ENCODE measurements at places on chromosomes 11 and 22.

DNA sequence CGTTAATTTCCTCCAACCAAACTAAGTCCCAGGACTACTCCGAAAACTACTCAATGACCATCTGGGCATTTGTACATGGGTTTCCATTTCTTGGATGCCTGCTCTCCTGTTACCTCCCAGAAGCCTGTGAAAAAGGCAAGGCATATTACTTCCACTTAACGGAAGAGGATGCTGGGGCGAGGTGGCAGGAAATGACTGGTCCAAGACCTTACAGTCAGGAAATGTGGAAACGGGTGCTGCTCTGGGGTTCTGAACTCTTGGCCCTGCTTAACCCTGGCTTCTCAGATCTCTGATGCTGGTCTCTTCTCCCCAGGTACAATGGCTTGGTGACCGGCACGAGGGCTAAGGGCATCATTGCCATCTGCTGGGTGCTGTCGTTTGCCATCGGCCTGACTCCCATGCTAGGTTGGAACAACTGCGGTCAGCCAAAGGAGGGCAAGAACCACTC is 12.9 kb downstream of the ADORA2A start:
- DNase-seq = no peak

GRCh38 chr11:75714211-75714610 is 3.4 kb upstream of the MOGAT2 start:
- no peak for DNase-seq

GRCh38 chr11:99925968-99926367 is 761.1 kb upstream of the ARHGAP42 start:
- DNase-seq = no peak

DNA sequence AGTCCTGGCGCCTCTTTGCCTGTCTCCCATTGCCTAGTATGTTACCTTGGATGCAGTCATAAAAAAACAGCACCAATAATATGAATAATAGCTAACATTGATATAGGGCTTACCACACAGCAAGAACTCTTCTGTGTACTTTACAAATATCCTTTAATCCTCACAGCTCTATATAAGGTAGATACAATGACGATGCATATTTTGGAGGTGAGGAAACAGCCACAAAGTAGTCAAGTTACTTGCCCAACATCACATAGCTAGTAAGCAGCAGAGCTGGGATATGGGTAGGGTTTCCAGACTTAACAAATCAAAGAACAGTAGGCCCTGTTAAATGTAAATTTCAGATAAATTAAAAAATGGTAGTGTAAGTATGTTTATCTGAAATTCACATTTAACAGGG is 128.8 kb downstream of the ST3GAL4 start:
- DNase-seq = peak; percentile 87

- DNase-seq = peak; percentile 75
Observed at GRCh38 chr11:110712659-110713448, 617 bp upstream of the ARHGAP20 start.

DNA sequence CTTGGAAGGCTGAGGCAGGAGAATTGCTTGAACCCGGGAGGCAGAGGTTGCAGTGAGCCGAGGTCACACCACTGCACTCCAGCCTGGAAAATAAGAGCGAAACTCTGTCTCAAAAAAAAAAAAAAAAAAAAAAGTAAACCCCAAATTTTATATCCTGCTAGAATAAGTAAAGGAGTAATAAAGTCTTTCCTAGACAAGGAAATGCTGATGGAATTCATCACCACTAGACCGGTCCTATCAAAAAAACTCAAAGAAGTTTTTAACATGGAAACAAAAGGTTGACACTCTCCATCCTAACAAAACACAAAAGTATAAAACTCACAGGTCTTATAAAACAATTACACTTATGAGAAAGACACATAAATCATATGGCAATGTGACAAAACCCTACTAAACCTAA is 213.9 kb downstream of the SBF2 start:
- DNase-seq = no peak

- no peak for DNase-seq
Observed at GRCh38 chr22:26333088-26333800, 95.8 kb upstream of the ASPHD2 start.

DNA sequence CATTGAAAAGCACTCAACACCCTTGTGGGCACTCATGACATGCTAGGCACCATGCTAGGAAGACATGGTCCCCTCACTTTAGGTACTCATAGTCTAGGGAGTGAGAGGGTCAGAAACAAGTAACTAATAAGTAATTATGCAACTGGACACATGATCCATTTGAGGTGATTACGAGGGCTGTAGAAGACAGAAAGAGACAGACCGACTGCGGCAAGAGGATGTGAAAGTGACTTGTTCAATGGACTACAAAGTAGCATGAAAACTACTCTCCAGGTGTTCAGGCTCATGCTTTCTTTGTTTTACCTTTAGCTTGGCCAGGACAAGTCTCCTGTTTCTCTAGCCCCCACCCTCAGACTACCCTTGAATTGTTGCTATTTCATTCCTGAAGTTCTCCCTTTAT is 310.8 kb upstream of the SORL1-AS1 start:
- no peak for DNase-seq

GRCh38 chr11:64268025-64268892 is 16.2 kb downstream of the BAD start:
- DNase-seq = peak; percentile 68

GRCh38 chr22:38728871-38729796 is 23.4 kb downstream of the GTPBP1 start:
- DNase-seq = no peak

- DNase-seq = no peak
Observed at GRCh38 chr22:44683237-44683636, 18.8 kb upstream of the PRR5 start.

DNA sequence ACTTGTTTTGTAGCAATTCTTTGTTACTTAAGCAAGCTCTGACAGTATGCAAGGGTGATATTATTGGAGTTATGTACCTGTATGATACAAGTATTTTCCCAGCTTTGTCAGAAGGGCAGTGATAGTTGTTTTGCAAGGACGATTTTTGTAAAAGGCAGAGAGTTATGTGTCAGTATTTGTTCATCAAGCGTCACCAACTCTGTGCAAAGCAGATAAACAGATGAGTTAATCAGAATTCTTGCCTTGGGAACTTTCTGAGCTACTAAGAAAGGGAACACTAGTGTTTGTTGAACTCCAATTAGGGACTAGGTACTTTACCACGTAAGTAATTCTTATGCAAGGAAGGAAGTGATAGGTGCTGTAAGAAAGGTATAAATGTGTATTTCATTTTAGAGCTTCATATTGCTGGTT is 1.4 kb downstream of the USP47 start:
- peak; percentile 80 for DNase-seq

GRCh38 chr11:101721270-101721669 is 137.5 kb upstream of the TRPC6 start:
- DNase-seq = peak; percentile 12

- no peak for DNase-seq
Observed at GRCh38 chr22:36921309-36922104, 8.1 kb downstream of the CSF2RB start.

DNA sequence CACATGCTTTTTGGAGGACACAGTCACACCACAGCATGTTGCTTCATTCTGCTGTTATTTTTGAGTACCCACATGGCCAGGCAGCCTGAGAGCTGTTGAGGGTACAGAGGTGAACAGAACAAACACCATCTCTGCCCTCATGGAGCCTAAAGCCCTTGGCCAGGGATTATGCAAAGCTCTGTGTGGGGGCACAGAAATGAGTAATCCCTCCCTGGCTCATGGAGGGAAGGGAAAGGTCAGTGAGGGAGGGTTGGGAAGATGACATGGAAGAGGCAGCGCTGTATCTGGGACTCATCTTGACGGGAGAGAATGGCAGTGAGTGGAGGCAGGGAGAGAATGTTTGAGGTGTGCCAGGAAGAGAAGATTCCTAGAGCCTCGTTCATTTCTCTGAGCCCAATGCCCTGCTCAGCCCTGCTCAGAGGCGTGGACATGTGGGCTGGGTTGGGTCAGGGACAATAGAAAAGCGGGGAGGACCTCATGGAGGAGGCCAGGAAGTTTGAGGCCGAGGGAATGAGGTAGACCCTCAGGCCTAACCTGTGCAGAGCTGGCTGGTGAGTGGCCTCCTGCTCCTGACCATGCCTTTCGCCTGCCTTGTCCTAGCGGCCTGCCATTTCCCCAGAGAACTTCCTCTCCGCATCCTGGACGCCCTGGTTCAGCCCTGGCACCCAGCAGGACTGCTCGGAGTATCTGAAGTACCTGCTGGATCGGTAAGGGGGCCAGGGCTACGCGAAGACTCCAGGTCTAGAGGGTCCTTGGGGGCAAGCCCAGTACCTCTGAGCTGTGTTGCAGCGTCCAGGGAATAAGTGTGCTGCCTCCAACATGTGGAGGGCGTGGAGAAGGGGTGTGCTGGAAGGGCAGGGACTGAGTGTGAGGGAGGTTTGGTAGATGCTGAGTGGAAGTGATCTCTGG is 19.8 kb downstream of the USP35 start:
- DNase-seq = no peak

GRCh38 chr11:19874266-19874665 is 161.6 kb downstream of the NAV2 start:
- DNase-seq = no peak

DNA sequence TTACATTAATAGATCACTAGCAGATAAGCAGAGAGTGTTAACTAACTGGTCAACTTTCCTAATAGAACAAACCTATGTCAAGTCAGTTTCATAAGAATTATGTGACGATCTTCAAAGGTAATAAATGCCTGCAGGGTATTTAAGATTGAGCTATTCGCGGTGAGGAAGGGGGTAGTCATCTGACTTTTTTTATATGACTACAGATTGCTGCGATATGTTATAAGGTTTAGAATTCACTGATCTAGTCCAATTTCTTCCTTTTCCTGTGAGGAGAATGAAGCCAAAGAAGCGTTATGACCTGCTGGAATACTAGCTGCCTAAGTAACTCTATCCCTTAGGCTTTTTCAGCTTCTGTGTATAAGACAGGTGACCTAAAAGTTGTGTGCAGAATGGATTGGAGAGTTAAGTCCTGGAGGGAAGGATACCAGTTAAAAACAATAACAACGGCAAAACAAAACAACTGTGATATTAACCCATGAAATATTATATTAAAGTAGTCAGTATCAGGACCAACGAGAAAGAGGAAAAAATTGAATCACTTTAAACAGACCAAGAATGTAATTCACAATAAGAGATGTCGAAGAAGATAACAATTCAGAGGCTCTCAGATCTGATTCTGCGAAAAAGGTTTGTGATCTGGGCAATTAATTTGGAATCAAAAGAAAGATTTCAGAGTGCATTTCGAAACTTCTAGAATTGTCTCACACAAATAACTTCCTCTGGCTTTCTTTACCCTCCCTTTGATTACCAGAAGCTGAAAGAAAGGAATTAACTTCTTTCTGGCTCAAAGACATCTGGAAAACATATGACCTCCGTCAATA is 630 bp downstream of the CASP4 start:
- peak; percentile 37 for DNase-seq

- DNase-seq = no peak
Observed at GRCh38 chr22:37115032-37115431, 5.5 kb upstream of the TMPRSS6 start.

DNA sequence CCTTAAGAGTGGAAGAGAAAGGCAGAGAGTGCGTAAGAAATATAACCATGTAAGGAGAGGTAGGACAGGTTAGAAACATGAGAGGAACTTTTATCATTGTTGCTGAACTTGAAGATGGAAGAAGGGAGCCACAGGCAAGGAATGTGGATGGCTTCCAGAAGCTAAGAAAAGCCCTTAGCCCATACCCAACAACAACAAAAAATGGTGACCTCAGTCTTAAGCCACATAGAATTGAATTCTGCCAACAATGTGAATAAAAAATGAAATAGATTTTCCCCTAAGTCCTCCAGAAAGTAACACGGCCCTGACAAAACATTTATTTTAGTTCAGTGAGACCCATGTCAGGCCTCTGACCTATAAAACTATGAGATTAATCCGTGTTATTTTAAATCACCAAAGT is 767.3 kb downstream of the FAM181B start:
- DNase-seq = no peak

DNA sequence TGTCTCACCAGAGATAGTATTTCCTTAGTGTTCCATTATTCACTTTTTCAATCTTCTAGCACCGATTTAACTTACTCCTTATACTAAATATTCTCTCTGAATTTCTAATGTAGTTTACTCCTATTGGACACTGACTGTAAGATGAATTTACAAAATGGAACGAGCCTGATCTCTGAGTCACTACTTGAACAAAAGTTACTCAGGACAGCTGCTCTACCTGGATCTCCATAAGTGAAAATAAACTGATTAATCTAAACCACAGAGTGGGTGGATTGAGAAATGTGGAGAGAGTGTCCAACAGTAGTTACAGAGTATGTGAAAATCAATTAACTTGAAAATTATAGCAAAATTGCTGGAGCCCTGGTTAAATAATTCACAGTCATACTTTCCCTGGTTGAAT is 141.7 kb upstream of the CHORDC1 start:
- DNase-seq = no peak

- no peak for DNase-seq
Observed at GRCh38 chr22:30495041-30495784, 10.3 kb downstream of the SEC14L4 start.

- peak; percentile 36 for DNase-seq
Observed at GRCh38 chr22:23862103-23862502, 4.4 kb downstream of the SLC2A11 start.

- no peak for DNase-seq
Observed at GRCh38 chr11:113992459-113993110, 17.7 kb downstream of the HTR3A start.

DNA sequence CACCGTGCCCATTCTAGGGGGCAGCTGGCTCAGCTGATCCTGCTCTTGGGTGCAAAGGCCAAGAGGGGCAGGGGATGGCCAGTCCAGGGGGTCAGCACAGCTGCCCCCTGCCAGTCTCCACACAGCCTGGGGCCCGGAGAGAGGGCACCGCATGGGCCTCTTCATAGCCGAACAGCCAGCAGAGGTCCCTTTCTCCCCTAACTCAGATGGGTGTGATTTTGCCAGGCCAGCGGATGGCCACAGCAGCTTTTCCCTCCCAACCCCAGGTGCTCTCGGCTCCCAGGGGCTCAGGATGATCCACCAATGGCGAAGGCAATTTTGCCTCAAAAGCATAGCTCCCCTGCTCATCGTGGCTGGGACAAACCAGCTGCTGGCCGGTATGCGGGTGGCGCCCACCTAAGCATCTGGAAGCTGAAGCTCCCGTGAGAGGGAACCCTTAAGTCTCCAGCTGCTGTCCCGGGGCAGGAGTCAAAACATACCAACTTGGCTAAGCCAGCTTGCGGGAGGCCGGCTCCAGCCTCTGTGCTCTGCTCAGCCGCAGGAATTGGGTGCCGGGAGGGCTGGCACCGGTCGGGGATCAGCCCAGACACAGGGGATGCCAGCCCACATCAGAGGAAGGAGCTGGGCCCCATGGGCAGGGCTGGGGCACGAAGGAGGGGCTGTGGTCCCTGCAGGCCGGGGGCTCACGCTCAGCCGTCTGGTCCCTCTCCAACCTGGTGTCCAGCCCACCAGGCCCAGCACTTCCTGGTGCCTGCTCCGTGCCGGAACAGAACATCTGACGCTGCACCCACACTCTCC is 30.5 kb upstream of the GNB1L start:
- DNase-seq = no peak

- DNase-seq = peak; percentile 13
Observed at GRCh38 chr11:87265979-87266378, 228.2 kb downstream of the TMEM135 start.

DNA sequence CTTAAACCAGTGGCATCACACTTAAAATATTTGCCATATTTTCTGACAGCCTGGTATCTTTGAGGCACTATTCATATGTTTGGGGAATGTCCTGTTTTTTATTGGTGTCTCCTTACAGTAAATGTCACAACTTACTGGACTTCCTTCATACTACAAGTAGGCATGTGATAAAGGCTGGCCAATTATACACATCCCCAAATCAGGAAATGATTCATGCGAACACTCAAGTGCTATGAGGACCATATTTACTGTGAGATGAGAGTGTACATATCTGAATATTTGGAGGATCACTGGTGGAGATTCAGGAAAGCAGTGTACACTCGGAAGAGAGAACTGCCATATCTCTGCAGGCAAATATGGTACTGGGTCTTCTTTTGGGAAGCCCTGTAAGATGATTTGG is 913.8 kb upstream of the CHORDC1 start:
- DNase-seq = no peak
